ENCODE measurements at places on chromosomes 2 and 18.

DNA sequence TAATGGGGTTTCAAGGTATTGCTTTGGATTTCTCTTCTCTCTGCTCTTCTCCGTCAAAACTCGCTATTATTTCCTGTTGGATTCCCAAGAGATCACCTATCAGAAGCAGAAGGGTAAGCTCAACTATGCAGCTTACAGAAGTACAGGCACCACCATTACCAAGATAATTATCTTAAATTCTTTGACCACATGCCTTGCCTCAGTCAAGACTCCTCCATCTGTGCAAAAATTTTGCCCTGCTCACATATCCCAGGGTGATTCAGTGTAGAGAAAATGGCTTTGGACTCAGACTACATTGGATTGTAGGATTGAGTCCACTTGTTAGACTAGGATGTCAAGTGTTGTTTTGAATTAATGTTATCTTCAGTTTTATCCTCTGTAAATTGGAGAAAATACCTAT lies 698.7 kb downstream of the TDRD15 start:
- no peak for DNase-seq

- no peak for DNase-seq
Measured at GRCh38 chr2:157227592-157227991, 29.9 kb upstream of the GALNT5 start.

- DNase-seq = no peak
Measured at GRCh38 chr2:237068005-237068576, 17.6 kb upstream of the COPS8 start.

DNA sequence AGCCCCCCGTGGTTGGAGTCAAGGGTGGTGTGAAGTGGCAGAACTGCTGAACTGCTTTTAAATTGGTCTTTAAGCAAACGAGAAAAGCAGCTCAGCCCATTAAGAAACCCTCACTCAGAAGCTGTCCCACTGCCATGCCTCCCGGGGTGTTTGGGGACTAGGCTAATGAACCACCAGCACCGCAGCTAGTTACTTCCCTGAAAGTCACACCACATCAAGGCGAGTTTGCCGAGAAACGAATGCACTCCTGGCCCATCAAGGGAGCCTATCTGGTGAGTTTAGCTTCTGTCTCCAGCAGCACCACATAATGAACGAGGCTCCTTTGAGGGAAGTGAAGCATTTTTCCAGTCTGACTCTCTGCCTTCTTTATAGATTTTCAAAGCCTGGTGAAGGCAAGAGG lies 14.6 kb upstream of the ALK start:
- no peak for DNase-seq
